ENCODE measurements at places on chromosomes 6 and 20. TPM values are rescaled to one million over a fixed set of nuclear protein-coding genes. Genes with fewer than 3 reads are reported as not detected.

Gene SYTL3
- 0.41 TPM for total RNA-seq

Gene DLK2
- total RNA-seq: 0.34 TPM

Gene CST7
- not detected for total RNA-seq

Gene RHAG
- total RNA-seq: not detected

Gene GSTA2
- not detected for total RNA-seq

Gene SIM1
- not detected for total RNA-seq

Gene SCRT2
- total RNA-seq: not detected

Gene MARCKS
- 53.1 TPM for total RNA-seq

Gene C20orf144
- not detected for total RNA-seq

Gene TMC2
- not detected for total RNA-seq

- no peak for DNase-seq
Observed at GRCh38 chr6:157169656-157170055, 153.7 kb downstream of the TMEM242 start.

DNA sequence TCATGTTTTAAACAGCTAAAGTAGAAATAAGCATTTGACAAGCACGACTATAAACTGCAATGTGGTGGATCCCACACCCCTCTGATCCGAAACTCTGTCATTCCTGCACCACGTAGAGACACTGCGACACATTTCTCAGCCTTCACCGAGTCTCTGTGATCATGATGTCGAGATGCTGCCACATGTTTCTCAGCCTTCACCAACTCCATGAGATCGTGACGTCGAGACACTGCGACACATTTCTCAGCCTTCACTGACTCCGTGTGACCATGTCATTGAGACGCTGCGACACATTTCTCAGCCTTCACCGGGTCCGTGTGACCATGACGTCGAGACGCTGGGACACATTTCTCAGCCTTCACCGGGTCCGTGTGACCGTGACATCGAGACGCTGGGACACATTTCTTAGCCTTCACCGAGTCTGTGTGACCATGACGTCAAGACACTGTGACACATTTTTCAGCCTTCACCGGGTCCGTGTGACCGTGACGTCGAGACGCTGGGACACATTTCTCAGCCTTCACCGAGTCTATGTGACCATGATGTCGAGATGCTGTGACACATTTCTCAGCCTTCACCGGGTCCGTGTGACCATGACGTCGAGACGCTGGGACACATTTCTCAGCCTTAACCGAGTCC, 143.0 kb downstream of the TTLL2 start:
- no peak for DNase-seq

- DNase-seq: no peak
Observed at GRCh38 chr20:2301164-2301622, 5.4 kb downstream of the TGM3 start.

DNA sequence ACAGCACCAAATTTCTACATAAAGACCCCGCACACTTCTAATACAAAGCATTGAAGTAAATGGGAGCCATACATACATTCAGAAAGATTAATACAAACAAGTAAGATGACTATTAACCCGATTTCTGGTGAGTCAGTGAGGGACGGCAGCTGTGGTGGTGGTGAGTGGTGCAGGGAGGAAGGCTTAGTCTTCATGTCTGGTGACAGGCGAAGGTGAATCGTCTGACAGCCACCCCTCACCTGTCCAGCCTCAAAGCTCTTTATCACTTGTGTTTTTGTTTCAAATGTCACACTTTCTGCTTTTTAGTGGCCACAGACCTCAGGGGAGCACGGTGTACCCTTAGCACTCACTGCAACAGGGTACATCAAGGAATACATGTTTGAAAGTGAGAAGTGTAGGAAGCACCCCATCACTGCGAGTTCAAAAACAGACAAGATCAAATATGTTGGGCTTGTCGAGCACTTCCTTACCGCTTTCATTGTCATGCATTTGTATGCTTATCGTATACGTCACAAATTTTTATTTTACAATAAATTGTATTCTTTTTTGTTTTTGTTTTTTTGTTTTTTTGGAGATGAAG, 63.5 kb downstream of the IRF4 start:
- DNase-seq: no peak

- no peak for DNase-seq
Observed at GRCh38 chr6:91268941-91269340, 682.1 kb upstream of the MAP3K7 start.

- no peak for DNase-seq
Observed at GRCh38 chr20:21387528-21387927, 9.8 kb downstream of the NKX2-4 start.

- DNase-seq: peak; percentile 63
Observed at GRCh38 chr6:118618676-118619377, 32.6 kb downstream of the CEP85L start.

All from HT-29 (cell line).